Stimulated activated CD4-positive, alpha-beta T cell treated with anti-CD3 and anti-CD28 coated beads, Interleukin-1b, Interleukin-23, amount 100 ng/mL, for 1 hour (primary cell): ENCODE measurements at places on chromosomes 1 and 21.

DNA sequence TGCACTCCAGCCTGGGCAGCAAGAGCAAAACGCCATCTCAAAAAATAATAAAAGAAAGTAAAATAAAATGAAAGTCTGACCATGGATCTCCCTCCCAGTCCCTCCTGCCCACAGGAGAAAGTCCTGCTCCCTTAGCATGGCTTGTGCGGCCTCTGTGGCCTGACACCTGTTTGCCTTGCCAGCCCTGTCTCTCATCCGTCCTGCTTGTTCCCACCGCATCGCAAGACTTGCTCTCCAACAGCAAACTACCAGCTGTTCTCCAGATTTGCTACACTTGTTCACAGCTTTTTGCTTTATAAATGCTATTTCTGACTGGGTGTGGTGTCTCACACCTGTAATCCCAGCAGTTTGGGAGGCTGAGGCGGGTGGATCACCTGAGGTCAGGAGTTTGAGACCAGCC lies 2.7 kb downstream of the ETV3L start:
- no peak for DNase-seq

DNA sequence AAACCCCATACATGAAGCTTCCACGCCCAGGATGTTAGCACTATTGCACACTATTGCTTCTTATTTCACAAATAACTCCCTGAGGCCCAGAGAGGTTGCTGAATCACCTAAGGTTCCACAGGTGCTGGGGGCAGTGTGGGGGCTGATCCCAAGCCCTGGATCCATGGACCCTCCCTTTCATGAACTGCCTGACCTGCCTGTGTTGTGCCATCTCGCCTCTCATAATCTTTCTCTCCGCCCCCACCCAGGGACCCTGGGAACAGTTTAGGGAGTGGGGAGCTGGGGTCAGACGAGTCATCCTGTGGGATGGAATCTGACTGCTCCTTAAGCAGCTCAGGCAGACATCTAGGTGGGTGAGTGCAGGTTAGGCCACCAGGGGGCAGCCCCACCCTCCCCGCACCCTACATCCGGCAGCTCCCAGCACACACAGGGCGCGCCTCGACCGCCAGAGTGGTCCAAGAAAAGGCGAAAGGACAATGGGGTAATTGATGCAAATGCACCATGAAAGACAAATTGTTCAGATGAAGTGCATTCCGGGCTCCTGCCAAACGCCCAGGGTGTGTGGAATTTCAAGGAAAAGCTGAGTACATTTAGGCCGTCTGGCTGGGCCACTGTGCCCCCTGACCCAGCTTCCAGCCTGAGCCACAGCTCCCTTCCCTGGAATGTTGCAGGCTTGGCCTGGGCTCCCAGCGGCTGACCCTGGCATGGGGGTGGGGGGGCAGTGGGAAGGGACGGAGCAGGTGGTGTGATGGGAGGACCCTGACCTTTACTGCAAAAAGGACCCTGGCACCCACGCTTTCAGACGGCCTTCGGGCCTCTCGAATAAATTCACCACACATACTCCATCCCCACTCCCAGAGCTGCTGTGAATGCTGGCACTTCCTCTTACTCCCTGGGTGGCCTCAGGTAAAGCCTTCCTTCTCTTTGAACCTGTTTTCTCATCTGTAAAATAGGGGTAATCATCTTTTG lies 20.8 kb downstream of the PHLDA3 start:
- no peak for DNase-seq

GRCh38 chr21:45643021-45643980 lies at the start of gene PCBP3:
Gene PCBP3, plus strand, starts transcription at chr21:45643725. Its CDS starts 206,361 bp downstream, at chr21:45850086.
- DNase-seq, result peak; percentile 98

GRCh38 chr1:203985044-203985443 lies 87.9 kb upstream of the SOX13 start:
- DNase-seq, result no peak

- no peak for DNase-seq
Observed at GRCh38 chr1:34590211-34590623, 164.6 kb upstream of the GJB5 start.
